ENCODE measurements at places on chromosomes 7 and 10.

- DNase-seq = peak; percentile 51
Measured at GRCh38 chr7:128863433-128863989, 855 bp downstream of the ATP6V1F start.

DNA sequence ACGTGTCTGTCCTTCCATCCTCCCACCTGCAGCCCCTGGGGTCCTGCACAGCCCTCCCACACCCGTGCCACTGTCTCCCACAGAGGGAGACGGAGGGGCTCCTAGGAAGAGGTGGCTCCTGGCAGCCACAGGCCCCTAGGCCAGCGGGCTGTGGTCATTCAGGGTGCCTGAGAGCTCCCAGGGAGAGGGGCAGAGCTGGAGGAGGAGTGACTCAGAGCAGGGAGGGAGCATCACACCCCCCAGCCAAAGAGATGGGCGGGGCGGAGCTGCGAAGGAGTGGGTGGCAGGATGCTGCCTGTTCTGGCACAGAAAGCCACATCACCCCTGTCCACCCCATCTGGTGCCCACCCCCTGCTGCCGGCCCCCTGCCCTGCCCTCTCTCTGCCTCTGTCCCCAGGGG lies 50.5 kb downstream of the STK32C start:
- no peak for DNase-seq

DNA sequence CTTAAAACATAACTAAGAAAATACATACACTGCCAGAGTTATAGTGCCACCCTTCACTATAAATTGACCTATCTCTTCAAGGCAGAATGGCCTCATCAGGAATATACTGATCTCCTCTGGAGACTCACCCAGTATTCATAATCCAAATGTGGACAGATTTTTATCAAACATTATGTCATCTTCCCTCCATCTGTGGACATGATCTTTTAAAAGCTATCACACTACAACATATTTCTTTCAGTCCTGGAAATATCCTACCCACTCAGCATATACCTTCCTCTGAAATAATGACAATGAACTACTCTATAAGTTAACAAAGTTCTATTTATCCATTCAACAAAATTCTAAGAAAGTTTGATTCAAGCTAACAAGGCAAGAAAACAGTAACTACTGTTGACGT lies 3.2 kb downstream of the ZNF800 start:
- no peak for DNase-seq

GRCh38 chr10:62037890-62038608 lies 136.6 kb downstream of the ARID5B start:
- no peak for DNase-seq

DNA sequence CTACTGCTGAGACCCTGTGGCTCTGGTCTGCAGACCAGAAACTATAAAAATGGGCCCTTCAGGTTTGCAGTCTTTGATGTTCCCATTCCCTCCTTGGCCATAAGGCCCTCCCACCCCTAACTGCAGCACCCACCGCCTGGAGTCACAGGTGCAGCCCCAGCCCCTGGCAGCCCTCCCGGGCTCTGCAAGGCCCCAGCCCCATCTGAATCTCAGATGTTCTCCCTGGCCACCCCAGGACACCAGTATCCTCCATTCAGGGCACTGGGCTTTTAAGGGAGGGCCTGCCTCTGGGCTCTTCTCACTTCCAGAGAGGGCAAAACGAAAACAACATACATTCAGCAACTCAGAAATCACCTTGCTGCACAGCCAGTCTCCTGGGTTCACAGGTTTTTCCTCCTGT lies 107.7 kb upstream of the RET start:
- DNase-seq = no peak

- DNase-seq = no peak
Measured at GRCh38 chr7:66919304-66919703, 1.7 kb upstream of the TMEM248 start.

DNA sequence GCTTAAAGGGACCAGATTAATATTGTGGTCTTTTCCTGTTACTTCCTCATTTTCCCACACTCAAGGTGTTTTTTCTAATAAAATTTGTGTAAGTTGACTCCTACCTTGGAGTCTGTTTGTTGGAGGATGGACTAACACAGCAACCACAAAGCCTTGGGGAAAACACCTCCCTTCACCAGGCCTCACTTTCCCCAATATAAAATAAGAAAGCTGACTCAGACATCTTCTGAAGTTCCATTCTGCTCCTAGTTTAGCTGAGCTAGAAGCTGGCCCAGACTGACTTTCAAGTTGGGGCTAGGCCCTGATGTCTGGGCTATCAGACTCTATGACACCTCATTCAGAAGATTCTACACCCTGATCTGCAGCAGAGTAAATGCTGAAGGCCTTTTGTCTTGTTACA lies 73.0 kb upstream of the ADRB1 start:
- DNase-seq = no peak

GRCh38 chr7:25805027-25805687 lies 346.8 kb upstream of the NFE2L3 start:
- peak; percentile 52 for DNase-seq

DNA sequence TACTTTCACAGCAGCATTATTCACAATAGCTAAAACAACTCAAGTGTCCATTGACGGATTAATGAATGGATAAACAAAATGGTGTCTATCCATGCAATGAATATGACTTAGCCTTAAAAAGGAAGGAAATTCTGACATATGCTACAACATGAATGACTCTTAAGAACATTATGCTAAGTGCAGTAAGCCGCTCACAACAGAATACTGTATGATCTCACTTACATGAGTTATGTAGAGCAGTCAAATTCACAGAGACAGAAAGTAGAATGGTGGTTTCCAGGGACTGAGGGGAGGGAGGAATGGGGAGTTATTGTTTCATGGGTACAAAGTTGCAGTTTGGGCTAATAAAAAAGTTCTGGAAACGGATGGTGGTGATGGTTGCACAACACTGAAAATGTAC lies 282.0 kb downstream of the GRID1 start:
- DNase-seq = no peak

DNA sequence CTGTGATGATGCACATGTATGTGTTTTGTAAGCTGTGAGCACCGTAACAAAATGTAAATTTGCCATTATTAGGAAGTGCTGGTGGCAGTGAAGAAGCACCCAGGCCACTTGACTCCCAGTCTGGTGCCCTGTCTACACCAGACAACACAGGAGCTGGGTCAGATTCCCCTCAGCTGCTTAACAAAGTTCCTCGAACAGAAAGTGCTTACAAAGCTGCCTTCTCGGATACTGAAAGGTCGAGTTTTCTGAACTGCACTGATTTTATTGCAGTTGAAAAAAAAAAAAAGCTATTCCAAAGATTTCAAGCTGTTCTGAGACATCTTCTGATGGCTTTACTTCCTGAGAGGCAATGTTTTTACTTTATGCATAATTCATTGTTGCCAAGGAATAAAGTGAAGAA lies 71.1 kb downstream of the ATAD1 start:
- no peak for DNase-seq

- no peak for DNase-seq
Measured at GRCh38 chr7:151508991-151509390, 10.7 kb downstream of the RHEB start.

GRCh38 chr7:20508109-20508508 lies 107.4 kb upstream of the ABCB5 start:
- DNase-seq = no peak

DNA sequence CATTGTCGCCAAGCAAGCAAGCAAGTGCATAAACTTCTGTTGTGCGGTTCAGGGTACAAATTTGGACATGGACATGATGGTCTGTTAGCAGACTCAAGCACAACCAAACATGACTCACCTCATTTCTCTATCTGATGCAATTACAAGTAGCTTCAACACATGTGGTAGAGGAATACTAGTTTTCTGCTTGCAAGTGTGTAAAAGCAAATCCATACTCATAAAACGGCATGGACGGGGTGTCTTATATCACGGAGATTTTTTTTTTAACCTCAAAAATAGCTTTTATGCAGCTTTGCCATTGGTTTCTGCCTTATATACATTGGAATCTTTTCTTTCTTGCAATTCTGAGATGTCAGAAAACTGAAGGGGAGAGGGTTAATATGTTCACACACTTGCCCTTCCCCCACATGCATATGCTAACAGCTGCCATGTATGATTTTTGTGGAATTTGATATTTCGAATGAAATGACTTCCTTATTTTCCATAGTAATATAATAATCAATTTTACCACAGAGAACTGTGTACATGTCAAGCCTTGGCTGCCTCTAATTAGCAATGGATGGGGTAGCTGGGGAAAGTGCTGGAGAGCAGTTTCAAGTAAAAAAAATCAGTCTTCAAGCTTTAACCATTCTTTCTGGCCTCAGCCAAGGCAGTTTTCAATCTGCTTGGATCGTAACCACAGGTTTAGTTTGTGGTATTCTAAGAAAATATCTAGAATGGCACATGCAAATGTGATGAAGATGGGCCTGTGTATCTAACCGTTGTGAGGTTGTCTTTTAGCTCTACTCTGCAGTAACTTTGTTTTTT lies 106.0 kb upstream of the PDCD4 start:
- DNase-seq = peak; percentile 21

- no peak for DNase-seq
Measured at GRCh38 chr10:48460182-48460581, 144.7 kb downstream of the ARHGAP22 start.

DNA sequence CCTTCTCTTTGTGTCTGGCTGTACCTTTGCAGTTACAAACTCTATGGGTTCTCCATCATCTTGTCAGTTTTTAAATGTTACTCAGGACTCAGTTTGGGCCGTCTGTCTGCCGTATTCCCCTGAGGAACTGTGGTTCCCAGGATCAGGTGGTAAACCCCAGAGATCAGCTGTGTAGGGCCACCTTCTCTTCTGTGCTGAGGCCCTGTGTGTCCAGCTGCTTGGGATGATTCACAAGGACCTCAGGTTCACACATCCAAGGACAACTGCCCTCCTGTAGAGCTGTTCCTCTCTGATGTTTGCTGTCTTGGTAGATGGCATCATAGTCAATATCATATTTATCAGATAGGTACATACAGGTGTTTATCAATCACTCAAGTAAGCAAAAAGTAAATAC lies 24.5 kb downstream of the CUL1 start:
- DNase-seq = no peak

GRCh38 chr7:91287371-91288084 lies 23.3 kb downstream of the FZD1 start:
- no peak for DNase-seq

DNA sequence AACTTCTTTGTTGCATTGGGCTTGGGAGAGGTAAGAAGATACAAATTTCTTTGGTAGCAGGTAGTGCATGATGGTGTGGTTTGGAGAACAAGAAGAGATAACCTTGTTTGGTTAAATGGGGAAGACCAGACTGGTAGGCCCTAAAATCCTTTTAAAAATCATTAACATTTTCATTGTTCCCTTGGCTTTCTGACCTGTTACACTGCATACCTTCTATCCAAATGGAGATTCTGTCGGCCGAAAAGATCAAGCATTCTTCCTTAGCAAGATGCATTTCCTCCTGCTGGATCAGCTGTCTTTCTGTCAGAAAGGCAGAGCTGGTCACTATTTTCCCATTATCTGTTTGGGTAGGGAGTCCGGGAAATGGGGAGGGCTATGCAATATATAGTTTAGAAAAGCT lies 33.7 kb downstream of the AGK start:
- no peak for DNase-seq

- DNase-seq = no peak
Measured at GRCh38 chr7:7263297-7264230, 81.2 kb downstream of the C1GALT1 start.

All from NCI-H2171 (cell line).